ENCODE measurements at places on chromosomes 5 and 9.

DNA sequence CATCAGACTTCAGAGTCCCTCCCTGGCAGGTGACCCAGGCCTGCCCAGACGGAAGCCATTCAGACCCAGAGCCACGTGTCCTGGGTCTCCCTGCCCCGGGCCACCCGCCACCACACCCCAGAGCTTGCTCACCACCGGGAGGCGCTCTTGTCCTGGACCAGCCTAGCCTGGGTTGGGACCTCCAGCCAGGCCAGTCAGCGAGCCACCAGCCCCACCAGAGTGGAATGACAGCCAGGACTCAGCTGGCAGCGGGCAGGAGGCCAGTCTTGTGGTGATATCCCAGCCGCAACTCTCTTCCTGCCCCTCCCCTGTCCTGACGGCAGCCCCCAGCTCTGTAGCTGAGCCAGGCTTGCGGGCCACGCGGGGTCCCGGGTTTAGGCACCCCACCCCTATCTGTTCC, 1.7 kb upstream of the PTGDS start:
- DNase-seq, result no peak

DNA sequence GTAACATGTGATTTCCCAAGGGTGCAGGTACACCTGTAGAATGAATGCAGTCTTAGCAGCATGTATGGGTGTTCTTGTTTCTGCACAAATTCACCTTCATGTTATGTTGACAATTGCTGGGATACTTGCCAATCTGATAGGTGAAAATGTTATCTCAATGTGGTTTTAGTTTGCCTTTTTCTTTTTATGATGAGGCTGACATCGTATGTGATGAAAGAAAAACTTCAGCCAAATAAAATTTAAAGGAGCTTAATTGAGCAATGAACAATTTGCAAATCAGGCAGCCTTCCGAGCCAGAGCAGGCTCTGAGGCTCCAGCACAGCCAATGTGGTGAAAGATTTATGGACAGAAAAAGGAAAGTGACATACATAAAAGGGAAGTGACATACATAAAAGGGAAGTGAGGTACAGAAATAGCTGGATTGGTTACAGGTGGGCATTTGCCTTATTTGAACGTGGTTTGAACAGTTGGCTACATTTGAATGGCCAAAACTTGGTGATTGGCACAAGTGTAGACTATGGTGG, 10.5 kb downstream of the TAL2 start:
- no peak for DNase-seq

- DNase-seq, result no peak
Measured at GRCh38 chr9:106621313-106622163, 241.4 kb upstream of the ZNF462 start.

- DNase-seq, result no peak
Measured at GRCh38 chr5:80507663-80508062, 19.8 kb downstream of the FAM151B start.

DNA sequence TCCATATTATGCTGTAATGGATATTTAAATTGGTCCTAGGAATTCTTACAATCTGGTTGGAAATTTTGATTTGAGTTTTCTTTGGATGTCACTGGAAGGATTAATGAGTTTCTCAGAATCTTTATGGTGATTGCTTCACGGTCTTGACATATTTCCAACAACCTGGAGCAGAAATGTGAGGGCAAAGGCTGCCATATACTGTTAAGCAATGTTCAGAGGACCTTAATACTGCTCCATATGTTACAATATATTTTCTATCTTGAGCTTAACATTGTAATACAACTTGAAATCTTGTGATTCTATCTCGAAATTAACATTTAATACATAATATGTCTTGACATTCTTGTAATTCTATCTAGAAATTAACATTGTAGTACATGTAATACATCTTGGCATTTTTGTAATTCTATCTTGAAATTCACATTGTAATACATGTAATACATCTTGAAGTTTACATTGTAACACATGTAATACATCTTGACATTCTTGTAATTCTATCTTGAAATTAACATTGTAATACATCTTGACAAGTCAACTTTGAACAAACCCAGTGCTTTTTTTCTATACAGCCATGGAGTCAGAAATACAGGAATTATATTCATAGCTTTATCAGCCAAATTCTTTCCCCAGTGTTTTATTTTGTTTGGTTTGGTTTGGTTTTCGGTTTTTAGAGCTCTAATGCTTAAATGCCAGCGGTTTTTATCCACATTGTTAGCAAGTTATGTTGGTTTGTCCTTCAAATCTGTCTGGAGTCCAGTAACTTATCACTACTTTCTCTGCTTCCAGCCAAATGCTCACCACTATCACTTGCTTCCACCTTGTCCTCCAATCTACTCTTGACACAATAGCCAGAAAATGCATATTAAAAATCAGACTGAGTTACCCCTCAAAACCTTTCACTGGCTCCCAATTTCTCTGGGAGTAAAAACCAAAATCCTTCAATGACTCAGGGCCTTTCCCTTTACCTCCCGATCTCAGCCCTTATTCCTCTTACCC, 3.0 kb upstream of the TUT7 start:
- no peak for DNase-seq

GRCh38 chr5:168920019-168920810, 341.0 kb upstream of the PANK3 start:
- no peak for DNase-seq

All from fibroblast of skin of left biceps (primary cell).